Uterine smooth muscle cell (primary cell): ENCODE measurements at places on chromosomes 2 and 18. TPM values are rescaled to one million over a fixed set of nuclear protein-coding genes. Genes with fewer than 3 reads are reported as not detected.

Gene VWC2L
- under 0.01 TPM in 1 of 2 replicates, not detected in the other for total RNA-seq

Gene HYCC2
- 9.4 and 11.7 TPM in 2 replicates for total RNA-seq

Gene SIGLEC15
- 0.87 and 1.2 TPM in 2 replicates for total RNA-seq

Gene GAD1
- not detected in 2 replicates for total RNA-seq

Gene KCNS3
- 9.6 and 10.9 TPM in 2 replicates for total RNA-seq

Gene CHAC2
- 3.5 and 11.8 TPM in 2 replicates for total RNA-seq
